ENCODE measurements at places on chromosomes 16 and 17.

DNA sequence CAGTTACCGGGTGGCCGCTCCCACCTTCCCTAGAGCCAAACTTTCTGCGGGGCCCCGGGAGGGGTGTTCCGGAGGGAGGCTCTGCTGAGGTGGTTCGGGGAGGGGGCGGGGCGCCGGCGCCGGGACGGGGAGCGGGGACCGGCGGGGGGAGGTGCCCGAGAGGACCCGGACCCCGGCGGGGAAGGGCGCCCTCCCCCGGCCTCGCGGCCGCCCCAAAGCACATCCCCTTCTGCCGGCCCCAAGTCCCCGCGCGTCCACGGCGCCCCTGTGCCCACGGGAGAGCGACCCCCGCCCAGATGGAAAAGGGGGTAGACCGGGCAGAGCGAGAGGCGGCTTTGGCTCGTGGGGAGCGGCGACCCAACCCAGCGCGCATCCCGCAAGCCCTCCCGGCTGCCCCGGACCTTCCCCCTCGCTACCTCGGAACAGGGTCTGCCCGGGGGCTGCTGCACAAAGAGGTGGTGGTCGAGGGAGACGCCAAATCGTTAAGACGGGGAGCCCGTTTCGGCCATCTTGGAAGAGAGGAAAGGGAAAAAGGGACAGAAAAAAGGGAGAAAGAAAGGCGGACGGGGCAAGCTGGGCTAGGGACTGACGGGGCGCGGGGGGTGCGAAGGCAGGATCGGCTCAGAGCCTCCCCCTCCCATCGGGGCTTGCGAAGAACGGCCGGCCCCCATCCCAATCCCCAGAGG, 530 bp downstream of the PCGF2 start:
- no peaks in the 10 kb centered on the region for H3K36me3 ChIP-seq
- H3K27ac ChIP-seq: peak overlapping the region; percentile 97
- H3K4me1 ChIP-seq: peaks cover 50% of the 10 kb centered on the region
- peaks cover 16% of the 10 kb centered on the region for H3K27me3 ChIP-seq

DNA sequence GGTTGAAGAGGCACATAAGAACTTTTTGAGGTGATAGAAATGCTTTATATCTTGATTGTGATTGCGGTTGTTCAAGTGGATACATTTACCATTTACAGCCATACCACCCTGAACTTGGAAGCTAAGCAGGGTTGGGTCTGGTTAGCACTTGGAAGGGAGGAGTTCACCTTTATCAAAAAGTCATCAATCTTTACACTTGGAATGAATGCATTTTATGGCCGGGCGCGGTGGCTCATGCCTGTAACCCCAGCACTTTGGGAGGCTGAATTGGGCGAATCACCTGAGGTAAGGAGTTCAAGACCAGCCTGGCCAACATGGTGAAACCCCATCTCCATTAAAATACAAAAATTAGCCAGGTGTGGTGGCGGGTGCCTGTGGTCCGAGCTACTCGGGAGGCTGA, 9.5 kb upstream of the GJD3 start:
- H3K36me3 ChIP-seq: no peaks in the 10 kb centered on the region
- H3K4me3 ChIP-seq: no peak overlapping the region
- DNase-seq: no peak
- H3K27me3 ChIP-seq: no peaks in the 10 kb centered on the region

GRCh38 chr16:74774223-74775139, at the start of gene FA2H:
Gene FA2H, minus strand, starts transcription at chr16:74774820. Its CDS starts 65 bp downstream, at chr16:74774755.
- H3K36me3 ChIP-seq: 0 out of 2 replicates have a peak, but pooled peaks cover 3% of the 10 kb centered on the region
- H3K27me3 ChIP-seq: peaks cover 17% of the 10 kb centered on the region
- peak; percentile 92 for DNase-seq
- peak within 1 kb of the TSS; percentile 79 for H3K4me3 ChIP-seq

DNA sequence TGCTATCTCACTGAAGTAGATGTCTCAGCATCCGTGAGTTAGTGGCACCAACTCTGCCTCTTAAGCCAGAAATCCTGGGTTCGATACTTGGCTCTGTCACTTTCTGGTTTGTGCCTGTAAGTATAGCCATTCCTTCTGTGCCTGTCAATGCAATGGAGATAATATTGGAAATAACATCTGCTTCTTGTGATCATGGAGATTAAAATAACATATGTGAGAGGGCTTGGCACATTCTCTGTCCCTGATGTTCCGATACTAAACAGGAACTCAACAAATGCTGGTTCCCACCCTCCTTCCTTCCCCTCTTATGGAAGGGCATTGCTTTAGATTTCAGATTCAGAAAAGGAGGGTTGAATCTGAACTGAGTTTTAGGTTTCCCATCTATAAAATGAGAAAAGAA, 39.8 kb downstream of the TBX4 start:
- H3K27ac ChIP-seq: no peak overlapping the region
- H3K4me3 ChIP-seq: no peak overlapping the region
- H3K4me1 ChIP-seq: no peaks in the 10 kb centered on the region
- no peaks in the 10 kb centered on the region for H3K27me3 ChIP-seq
- no peaks in the 10 kb centered on the region for H3K36me3 ChIP-seq
- no peak for DNase-seq

DNA sequence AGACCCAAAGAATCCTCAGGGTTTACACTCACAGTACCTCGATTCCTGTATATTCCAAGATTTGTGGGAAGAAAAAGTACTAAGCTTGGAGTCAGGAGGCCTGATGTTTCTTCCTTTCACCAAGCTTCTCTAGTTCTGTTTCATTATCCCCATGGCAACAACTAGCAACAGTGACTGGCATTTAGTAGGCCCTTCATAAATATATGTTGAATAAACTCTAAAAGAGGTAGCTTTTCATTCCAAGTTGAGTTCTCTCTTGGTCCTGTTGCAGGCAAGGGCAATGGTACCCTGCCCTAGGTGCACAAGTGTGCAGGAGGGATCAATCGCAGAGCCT, 527 bp upstream of the UBE2Z start:
- peak overlapping the region; percentile 95 for H3K27ac ChIP-seq
- DNase-seq: peak; percentile 68
- peaks cover 26% of the 10 kb centered on the region for H3K4me1 ChIP-seq
- H3K4me3 ChIP-seq: peak overlapping the region; percentile 96

- H3K27ac ChIP-seq: no peak overlapping the region
- no peaks in the 10 kb centered on the region for H3K27me3 ChIP-seq
- no peaks in the 10 kb centered on the region for H3K36me3 ChIP-seq
- no peaks in the 10 kb centered on the region for H3K4me1 ChIP-seq
- no peak overlapping the region for H3K4me3 ChIP-seq
Observed at GRCh38 chr16:64762211-64762610, 359.7 kb downstream of the CDH11 start.

DNA sequence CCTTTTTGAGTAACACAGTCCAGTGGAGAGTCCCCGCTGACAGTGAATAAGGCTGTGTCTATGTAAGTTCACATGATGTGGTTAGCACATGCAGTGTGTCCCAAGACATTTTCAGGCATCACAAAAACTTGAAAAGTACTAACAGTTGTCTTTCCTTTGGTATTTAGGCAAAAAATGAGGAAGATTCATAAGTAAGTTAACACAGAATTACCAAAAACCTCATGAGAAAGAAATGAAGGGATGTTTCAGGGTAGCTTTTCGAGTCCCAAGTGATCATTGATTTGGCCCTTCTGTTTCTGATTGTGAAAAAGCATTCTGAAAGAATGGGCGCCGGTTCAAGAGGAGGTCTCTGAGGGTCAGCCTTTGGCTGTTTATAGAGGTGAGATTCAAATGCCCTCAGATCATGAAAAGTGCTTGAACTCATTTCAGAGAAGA, 529 bp upstream of the ASPA start:
- H3K27ac ChIP-seq: no peak overlapping the region
- H3K4me3 ChIP-seq: no peak overlapping the region
- no peak for DNase-seq
- H3K27me3 ChIP-seq: no peaks in the 10 kb centered on the region
- H3K4me1 ChIP-seq: peaks cover 12% of the 10 kb centered on the region

DNA sequence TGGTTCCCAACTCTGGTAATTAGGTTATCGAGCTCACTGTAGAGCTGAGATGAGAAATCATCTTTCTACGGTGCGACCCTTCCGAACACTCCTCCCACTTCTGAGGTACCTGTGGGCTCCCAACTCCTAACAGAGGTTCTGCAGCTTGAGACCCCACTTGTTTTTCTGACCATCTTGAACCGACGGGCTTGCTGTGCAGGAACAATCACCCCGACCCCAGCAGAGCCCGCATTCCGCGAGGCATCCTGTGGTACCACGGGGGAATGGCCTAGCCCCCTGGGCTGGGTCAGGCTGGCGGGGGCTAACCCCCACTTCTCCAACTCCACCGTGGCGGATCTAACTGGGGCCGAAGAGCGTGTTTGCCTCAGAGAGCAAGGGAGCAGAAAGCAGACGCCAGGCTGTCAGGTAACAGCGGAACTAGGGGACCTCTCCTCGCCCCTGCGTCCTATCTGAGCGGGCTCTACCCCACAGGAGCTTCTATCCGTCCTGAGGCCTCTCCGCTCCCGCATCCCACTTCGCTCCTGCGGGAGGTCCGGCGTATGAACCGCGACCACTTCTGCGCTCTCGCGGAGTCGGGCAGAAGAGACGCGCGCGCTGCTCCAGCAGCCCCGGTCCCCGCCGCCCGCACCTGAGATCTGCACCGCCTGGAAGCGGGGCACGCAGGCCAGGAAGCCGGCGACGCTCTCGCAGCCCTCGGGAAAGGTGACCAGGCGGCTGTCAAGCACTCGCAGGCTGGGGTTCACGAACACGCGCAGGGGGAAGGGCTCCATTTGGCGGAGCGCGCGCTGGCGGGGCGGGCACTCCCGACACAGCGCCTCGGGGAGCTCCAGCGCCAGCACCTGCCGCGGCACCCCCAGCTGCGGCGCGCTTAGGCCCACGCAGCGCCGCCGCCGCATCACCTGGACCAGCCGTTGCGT, 761 bp downstream of the PDF start:
- H3K36me3 ChIP-seq: peaks cover 20% of the 10 kb centered on the region
- H3K27me3 ChIP-seq: no peaks in the 10 kb centered on the region
- H3K27ac ChIP-seq: no peak overlapping the region
- peak; percentile 45 for DNase-seq

DNA sequence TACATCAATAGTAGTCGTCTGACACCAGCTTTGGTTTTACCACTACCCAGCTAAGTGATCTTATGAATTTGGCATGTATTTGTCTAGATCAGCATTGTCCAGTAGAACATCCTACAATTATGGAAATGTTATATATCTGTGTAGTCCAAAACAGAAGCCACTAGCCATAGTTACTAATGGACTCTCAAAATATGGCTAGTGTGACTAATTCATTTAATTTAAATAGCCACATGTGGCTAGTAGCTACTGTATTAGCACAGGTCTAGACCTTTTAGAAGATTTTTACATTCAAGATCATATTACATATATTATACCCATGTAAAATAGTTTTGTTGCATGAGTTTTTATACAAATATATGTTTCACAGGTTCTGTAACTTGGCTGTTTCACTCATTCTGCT, 27.0 kb upstream of the NFAT5 start:
- no peak overlapping the region for H3K4me3 ChIP-seq
- H3K27ac ChIP-seq: no peak overlapping the region
- H3K27me3 ChIP-seq: no peaks in the 10 kb centered on the region
- H3K4me1 ChIP-seq: no peaks in the 10 kb centered on the region
- DNase-seq: no peak

- peak; percentile 79 for DNase-seq
- H3K27me3 ChIP-seq: no peaks in the 10 kb centered on the region
- H3K4me3 ChIP-seq: no peak overlapping the region
- H3K27ac ChIP-seq: no peak overlapping the region
- peaks cover 11% of the 10 kb centered on the region for H3K4me1 ChIP-seq
- H3K36me3 ChIP-seq: no peaks in the 10 kb centered on the region
Observed at GRCh38 chr17:48259694-48260291, 152.2 kb downstream of the SNX11 start.

- H3K36me3 ChIP-seq: 0 out of 2 replicates have a peak, but pooled peaks cover 4% of the 10 kb centered on the region
- no peaks in the 10 kb centered on the region for H3K27me3 ChIP-seq
Observed at GRCh38 chr16:29700253-29700987, 21.4 kb downstream of the QPRT start.

DNA sequence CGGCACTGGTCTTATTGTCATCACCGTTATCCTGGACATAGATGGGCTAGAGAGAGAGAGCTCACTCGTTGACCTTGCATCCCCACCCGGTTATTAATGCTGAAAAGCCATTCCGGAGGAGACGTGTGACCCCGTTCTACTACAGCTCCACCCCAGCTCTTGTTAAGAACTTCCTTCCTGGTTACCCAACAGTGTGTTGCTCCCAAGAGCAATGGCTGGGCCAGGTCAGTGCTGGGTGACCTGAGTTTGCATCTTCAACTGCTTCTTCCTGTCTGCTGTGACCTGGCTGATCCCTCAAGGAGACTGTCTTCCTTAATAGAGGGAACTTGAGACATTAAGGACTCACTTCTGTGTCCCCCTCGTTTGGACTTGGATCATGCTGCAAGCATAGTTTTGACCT, 96.1 kb upstream of the SDK2 start:
- H3K4me1 ChIP-seq: no peaks in the 10 kb centered on the region
- DNase-seq: no peak
- no peak overlapping the region for H3K27ac ChIP-seq
- no peaks in the 10 kb centered on the region for H3K36me3 ChIP-seq

DNA sequence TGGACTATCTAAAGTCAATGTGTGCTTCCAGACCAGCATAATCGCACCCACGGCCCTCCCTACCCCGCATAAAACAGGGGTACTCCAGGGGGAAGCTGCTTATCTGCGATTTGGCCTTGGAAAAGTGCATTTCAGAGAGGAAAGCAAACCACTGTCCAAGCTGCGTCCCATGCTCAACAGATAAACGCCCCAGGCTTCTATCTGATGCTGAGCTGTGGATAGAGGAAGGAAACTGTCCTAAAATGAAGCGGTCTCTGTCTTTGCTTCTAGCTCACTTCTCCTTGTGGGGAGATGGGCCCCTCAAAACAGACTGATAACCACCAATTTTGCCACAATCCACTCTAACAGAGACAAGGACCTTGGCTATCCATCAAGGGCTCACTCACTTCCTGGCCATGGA, 160.5 kb upstream of the TNRC6C start:
- H3K4me1 ChIP-seq: peaks cover 22% of the 10 kb centered on the region
- no peak overlapping the region for H3K27ac ChIP-seq
- peaks cover 8% of the 10 kb centered on the region for H3K27me3 ChIP-seq
- DNase-seq: no peak
- H3K36me3 ChIP-seq: no peaks in the 10 kb centered on the region

GRCh38 chr16:78362524-78363135, 263.2 kb downstream of the WWOX start:
- DNase-seq: no peak
- no peaks in the 10 kb centered on the region for H3K4me1 ChIP-seq
- no peak overlapping the region for H3K4me3 ChIP-seq
- H3K36me3 ChIP-seq: no peaks in the 10 kb centered on the region
